AG20443 (cell line): ENCODE measurements at places on chromosomes 12 and 14.

DNA sequence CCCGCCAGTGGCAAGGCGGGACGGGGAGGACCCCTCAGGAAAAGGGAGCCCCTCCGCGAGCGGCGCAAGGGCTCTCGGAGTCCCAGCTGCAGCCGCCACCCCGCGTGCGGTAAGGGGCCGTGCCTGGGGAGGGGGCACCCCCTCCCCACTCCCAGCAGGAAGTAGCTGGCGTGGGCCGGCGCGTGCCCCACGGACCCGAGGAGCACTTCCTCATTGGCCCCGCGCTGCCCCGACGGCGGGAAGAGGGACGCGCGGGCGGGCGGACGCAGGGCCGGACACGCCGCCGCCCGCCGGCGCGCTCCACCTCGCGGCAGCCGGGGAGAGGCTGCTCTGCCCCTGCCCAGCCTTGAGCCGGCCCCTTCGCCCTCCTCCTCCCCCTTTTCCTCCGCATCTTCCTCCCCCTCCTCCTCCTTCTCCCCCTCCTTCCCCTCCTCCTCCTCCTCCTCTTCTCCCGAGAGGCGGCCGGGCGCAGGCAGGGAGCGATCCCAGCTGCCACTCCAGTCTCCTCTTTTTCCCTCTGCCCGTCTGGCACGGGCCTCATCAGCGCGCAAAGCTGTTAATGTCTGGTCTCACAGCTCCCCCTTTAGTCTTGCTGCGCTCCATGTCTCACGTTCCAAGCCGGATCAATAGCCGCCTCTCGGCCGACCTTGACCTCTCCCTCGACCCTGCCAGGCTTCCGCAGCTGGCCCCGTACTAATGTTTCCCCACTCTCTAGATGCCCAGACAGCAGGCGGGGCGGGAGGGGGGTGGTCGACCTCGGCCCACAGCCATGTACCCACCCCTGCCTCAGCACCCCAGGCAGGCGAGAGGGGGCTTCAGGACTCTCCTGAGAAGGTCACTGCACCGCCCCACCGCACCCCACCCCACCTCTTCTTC, 2.6 kb upstream of the BCL11B start:
- peak; percentile 80 for DNase-seq

GRCh38 chr12:85559536-85559935, 276.7 kb downstream of the RASSF9 start:
- DNase-seq = no peak

GRCh38 chr12:111040690-111041089, 120.3 kb upstream of the MYL2 start:
- no peak for DNase-seq

DNA sequence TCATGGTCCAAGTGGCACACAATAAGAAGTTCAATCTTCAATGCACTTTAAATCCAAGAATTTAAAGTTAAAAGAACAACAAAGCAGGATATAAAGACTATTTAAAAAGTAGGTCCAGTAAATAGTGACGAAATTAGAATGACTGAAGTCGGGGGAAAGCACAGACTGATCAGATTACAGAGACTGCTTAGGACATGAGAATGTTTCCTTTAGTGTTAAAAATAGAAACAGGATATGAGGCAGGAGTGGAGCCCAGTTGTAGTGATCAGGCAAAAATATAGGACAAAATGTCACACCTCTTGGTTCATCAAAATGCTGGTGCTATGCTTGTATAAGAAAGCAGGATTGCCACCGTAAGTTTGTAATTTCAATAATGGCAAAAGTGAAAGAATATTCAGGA, 52.2 kb upstream of the CD163 start:
- DNase-seq = peak; percentile 65
